ENCODE measurements at places on chromosomes 6 and 20. TPM values are rescaled to one million over a fixed set of nuclear protein-coding genes. Genes with fewer than 3 reads are reported as not detected.

PTGIS gene
- total RNA-seq = 33.8 TPM

CCN6 gene
- not detected for total RNA-seq

MACROD2 gene
- not detected for total RNA-seq

BMP2 gene
- total RNA-seq = 5.1 TPM

DCDC2 gene
- not detected for total RNA-seq

LYRM2 gene
- 22.7 TPM for total RNA-seq

SLC17A9 gene
- 0.81 TPM for total RNA-seq

GSTA5 gene
- not detected for total RNA-seq

ARMH2 gene
- total RNA-seq = not detected

ADGB gene
- total RNA-seq = not detected

HSPA12B gene
- 1.1 TPM for total RNA-seq

DDX43 gene
- 2.3 TPM for total RNA-seq

MRAP2 gene
- total RNA-seq = 0.98 TPM

TP53INP2 gene
- total RNA-seq = 7.2 TPM

GATA5 gene
- not detected for total RNA-seq

MYCT1 gene
- total RNA-seq = 0.75 TPM

B4GALT5 gene
- total RNA-seq = 20.5 TPM

SLC13A3 gene
- 2.5 TPM for total RNA-seq

ENPP3 gene
- total RNA-seq = not detected

LPIN3 gene
- 10.0 TPM for total RNA-seq

TEAD3 gene
- 11.6 TPM for total RNA-seq

LTB gene
- total RNA-seq = not detected

CLPSL2 gene
- not detected for total RNA-seq

CCDC170 gene
- 0.31 TPM for total RNA-seq

SPEF1 gene
- total RNA-seq = not detected

Data from cardiac ventricle fibroblast (primary cell).